ENCODE measurements at places on chromosomes 3 and 15.

DNA sequence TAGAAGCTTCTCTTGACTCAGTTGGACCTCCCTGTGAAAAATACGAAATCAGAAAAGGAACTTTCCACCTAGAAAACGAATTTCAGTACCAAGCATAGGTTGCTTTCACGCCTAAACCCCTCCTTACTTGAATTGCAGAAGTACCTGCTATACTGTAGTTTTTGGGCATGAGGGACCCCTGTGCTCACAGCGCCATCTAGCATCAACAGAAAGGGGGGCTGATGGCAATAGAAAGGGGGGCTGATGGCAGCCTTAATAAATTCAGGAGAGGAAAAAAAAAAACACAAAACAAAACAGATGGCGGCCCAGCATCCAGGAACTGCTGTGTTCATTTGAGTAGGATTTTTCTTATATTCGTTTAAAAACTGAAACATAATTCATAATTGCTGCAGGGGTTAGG, 96.7 kb downstream of the NPAP1 start:
- DNase-seq: no peak

- DNase-seq: no peak
Measured at GRCh38 chr3:169285057-169286033, 378.2 kb downstream of the MECOM start.

- DNase-seq: no peak
Measured at GRCh38 chr3:161348796-161349400, 22.4 kb downstream of the SPTSSB start.

DNA sequence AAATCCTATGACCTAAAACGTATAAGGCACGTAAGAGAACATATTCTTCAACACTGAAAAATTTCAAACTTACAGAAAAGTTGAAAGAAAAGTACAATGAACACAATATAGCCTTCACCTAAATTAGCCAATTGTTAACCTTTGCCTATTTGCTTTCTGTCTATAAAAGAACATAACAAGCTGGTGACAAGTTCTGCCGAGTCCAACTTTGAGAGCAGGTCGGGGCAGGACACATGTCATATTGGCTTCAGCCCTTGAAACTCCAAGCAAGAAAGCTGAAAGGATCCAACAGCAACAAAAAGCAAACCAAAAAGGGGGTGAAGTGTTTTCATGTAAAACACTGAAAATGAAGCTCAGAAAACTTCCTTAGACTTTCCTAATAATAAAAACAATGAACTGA, 59.1 kb downstream of the TBC1D2B start:
- DNase-seq: no peak

- peak; percentile 5 for DNase-seq
Measured at GRCh38 chr15:73851689-73852088, 21.7 kb upstream of the TBC1D21 start.

DNA sequence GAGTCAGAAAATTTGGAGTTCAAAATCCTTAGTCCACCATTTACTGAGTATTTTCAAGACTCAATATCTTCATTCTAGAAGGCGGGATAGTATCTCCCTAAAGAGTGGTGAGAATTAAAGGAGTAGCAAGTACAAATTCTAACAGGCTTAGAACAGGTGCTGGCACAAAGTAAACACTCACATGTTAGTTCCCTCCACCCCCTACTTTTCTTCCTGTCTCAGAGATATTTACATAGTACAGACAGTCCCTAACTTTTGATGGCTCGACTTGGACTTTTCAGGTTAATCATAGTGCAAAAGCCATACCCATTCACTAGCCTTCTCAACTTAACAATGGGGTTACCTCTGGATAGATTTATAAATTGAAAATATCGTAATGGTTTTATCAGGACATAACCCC, 476.2 kb upstream of the RASGRP1 start:
- no peak for DNase-seq

Measured in activated CD4-positive, CD25-positive, alpha-beta regulatory T cell (primary cell).